Neuronal stem cell (in vitro differentiated cells): ENCODE measurements at places on chromosomes 16 and 17.

GRCh38 chr16:14564861-14565687, 65.0 kb downstream of the PARN start:
- DNase-seq = no peak

DNA sequence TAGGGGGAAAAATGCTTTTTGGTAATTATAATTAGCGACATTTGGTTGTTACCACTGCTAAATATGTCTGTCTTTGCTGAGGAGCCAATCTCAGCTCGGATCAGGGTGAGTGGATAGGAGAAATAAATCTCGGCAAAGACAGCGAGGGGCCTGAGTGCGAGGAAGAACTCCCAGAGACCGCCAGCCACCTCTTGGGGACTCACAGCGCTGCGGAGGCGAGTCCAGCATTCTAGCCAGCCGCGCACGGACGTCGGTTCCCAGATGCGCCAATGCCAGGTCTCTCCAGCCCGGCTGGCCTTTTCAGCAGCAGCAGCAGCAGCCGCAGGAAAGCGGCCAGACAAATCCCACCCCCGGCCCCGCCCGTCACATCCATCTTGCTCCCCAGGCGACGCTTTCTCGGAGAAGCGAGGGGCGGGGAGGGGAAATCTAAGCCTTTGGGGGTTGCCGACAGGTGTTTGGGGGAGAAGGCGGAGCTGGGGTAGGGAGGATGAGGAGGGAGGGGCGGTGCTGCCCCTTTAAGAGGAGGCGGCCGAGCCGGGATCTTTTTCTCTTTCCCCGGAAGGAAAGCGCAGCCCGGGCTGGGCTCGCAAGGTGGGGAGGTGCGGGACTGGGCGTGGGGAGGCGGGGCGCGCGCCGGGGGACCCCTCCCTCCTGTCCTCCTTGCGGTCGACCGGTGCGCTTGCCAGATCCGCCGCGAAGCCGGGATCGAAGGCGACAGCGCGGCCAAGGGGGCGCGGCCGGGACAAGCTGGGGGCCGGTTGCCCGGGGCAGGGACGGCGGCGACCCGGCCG, at the start of gene ITGA3:
TSS of gene ITGA3 (plus strand) at position 685 of the 791 bp plus-strand sequence. CDS start 330 bp downstream, outside the sequence.
- peak; percentile 81 for DNase-seq

DNA sequence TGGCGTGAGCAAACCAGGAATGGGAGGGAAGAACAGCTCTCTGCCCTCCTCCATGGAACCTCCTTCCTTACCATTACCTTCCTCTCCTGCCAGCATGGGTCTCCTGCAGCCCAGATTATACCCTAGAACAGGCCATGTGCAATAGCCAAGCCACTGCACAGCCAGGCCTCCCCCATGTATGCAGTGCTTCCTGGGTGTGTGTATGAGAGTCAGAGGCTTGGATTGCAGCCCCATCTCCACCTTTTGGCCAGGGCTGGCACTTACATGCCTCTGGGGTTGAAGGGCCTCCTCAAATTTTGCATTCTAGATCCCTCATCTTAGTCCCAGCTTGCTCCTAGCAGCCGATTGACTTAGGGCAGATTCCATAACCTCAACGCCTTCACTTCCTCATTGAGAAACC, 133.7 kb downstream of the GSG1L start:
- DNase-seq = no peak

- DNase-seq = no peak
Observed at GRCh38 chr16:17451843-17452242, 18.9 kb downstream of the XYLT1 start.

DNA sequence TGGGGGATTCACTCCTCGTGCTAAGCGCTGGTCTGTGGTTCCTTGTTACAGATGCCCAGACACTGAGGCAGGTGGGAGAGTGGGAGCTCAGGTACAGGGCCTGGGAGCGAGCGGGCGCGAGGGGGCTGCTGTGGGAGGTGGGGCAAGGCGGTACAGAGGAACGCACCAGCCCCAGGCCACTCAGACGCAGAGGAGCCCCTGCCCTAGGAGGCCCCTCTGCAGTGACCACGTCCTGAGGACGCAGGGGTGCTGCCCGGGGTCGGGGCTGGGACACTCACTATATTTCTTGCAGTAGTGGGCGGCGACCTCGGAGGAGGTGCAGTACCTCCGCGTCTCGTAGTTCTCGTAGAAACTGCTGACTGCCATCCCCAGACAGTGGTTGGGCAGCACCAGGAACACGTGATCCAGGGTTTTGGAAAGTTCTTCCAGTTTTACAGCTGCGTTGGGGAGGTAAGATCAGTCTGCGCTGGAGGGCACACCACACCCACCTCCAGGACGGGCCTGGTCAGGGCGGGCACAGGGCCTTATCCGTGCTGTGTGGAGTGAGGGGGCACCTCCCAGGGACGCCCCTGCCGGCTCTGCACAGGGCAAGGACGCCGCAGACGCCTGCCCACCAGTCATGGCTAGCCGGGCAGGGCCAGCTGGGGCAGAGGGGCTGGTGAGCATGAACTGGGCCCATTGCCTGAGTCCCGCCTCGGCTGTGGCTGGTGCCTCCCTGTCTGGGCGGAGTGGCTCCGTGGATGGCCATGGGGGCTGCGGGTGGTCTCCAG, 16.3 kb upstream of the RNPS1 start:
- no peak for DNase-seq

DNA sequence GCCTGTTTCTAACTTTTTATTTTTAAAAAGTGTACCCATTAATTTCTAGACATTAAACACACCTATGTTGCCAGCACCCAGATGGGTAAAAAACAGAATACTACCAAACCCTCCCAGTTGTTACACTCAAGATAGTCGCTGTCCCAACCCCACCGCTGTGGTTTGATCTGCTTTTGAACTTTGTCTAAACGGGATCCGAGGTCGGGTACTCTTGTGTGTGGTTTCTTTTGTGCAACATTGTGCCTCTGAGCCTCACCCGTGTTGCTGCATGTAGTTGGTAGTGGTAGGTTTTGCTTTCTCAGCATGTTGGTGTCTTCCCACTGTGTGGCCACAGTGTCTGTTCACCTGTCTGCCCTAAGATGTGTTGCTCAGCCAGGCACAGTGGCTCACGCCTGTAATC, 4.3 kb downstream of the KLHL36 start:
- DNase-seq = no peak

- DNase-seq = no peak
Observed at GRCh38 chr16:58018803-58019202, 6.8 kb upstream of the MMP15 start.

GRCh38 chr17:1725642-1726511, 1.4 kb downstream of the WDR81 start:
- no peak for DNase-seq

- no peak for DNase-seq
Observed at GRCh38 chr17:34920676-34921075, 40.6 kb downstream of the CCT6B start.

DNA sequence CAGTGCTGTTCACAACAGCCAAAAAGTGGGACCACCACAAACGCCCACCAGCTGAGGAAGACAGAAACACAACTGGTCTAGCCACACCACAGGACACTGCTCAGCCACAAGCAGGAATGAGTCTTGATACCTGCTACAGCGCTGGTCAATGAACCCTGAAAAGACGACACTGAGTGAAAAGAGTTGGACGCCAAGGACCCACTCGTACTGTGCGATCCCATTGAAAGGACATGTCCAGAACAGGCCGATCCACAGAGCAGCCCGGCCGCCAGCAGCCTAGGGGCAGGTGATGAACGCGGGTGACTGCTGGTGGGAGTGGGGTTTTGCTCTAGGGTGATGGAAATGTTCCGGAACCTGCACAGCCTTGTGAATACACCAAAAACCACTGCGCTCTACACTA, 10.6 kb upstream of the SLC38A8 start:
- no peak for DNase-seq

DNA sequence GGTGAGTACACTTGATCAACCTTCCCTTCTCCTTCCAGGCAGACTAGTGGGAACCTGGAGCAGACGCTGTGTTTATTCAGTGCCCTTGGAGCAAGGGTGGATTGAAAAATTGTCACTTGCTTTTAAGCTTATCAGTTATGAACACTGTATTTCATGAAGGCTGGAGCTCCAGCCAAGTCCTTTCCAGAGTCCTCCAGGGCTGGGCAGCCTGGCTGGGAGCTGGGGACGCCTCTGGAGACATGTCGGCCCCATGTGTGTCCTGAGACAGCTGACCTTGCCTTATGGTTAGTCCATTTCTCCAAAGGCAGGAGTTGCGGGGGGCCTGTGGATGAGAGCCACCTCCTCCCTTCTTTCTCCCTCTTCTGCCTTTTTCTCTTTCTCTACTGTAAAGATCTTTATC, 67.0 kb downstream of the RAP1GAP2 start:
- DNase-seq = no peak

DNA sequence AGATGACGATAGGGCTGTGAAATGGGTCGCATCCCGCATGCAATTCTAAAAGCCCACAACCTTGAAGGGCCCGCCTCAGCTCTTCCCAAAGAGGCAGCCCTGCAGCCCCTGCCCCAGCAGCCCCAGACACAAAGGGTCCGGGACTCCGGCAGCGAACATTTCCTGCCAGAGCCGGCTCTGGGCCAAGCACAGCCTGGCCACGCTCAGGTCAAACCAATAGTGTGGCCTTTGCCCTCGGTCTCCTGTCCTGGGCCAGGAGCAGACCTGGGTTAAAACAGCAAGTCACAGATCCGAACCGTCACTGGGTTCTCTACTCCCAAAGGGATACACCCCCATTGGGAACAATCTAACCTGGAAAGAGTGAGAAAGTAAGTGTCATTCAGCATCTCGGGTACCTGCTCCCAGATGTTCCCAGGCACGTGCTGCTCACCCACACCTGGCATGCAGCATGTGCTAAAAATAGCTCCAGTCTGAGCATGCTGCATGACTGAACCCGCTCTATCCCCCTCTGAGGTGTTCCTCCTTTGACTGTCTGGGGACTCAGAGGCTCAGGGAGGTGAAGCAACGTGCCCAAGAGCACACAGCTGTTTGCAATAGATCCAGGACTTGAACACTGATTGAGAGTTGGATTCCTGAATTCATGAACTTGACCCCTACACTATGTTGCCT, 22.2 kb upstream of the ATP2A3 start:
- no peak for DNase-seq

GRCh38 chr17:19833914-19834313, 33.8 kb downstream of the ULK2 start:
- DNase-seq = no peak

DNA sequence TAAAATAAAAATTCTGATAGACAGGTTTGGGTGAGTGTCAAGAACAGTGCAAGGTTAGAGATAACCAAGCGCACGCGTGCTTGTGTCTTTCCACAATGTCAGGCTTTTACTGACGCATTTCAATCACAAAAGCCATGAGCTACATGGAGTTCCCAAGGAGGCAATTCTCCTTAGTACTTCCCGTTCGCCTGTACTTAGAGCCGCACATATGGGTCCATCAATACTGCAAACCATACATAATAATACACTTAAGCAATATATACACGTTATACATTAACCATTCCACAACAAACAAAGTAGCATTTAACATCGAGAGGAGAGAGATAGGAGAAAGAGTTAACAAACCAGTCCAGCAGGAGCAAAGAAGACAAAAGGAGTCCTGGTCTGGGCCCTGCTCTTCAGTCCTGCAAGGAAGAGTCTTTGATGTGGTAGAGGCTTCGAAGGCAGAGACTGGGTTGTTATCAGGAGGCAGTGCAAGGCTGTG, 11.9 kb upstream of the GPRC5C start:
- DNase-seq = no peak

GRCh38 chr16:2083876-2084780, 36.3 kb downstream of the TSC2 start:
- no peak for DNase-seq

GRCh38 chr16:85412911-85413520, 200.1 kb upstream of the GSE1 start:
- DNase-seq = no peak

- no peak for DNase-seq
Observed at GRCh38 chr16:27432558-27432957, 30.6 kb downstream of the IL21R start.

- DNase-seq = no peak
Observed at GRCh38 chr17:38674014-38674748, 576 bp downstream of the EPOP start.

- DNase-seq = no peak
Observed at GRCh38 chr16:23865853-23866252, 30.1 kb downstream of the PRKCB start.

GRCh38 chr16:31179747-31180459, at the start of gene FUS:
Gene FUS (plus strand): TSS chr16:31180139. CDS start chr16:31180215, 76 bp downstream.
- DNase-seq = peak; percentile 95

GRCh38 chr16:19481296-19481695, 40.6 kb downstream of the GDE1 start:
- DNase-seq = no peak
